ENCODE measurements at places on chromosomes 11 and 22.

DNA sequence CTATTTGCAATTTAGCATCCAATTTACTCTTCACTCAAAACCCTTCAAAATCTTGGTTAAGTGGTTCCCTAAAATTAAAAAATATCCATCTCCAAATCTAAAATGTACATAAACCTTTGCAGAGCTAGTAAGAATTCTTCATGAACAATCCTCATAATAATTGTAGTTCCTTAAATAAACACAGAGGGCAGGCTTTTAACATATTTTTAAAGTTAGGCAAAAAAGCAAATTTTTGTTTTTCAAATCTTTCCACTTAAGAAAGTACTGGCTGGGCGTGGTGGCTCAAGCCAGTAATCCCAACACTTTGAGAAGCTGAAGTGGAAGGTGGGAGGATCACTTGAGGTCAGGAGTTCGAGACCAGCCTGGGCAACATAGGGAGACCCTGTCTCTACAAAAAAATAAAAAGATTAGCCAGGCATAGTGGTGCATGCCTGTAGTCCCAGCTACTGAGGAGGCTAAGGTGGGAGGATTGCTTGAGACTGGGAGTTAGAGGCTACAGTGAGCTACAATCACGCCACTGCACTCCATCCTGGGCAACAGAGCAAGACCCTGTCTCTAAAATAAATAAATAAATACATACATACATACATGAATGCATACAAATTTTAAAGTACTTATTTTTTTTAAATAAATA, 25.1 kb upstream of the PLAAT3 start:
- DNase-seq = peak; percentile 7

- no peak for DNase-seq
Measured at GRCh38 chr11:96143041-96143521, 199.9 kb downstream of the MAML2 start.

GRCh38 chr11:35403765-35404387, 15.5 kb downstream of the SLC1A2 start:
- DNase-seq = no peak

DNA sequence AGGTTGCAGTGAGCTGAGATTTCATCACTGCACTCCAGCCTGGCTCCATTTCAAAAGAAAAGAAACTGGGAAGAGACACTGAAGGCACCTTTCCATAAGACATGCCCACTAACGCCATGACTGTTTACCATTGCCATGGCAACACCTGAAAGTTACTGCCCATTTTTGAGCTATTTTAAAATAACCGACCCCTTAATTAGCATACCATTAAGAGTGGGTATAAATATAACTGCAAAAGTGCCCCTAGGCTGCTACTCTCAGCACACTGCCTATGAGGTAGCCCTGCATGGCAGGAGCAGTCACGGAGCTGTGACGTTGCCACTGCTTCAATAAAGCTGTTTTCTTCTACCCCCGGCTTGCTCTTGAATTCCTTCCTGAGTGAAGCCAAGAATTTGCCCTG, 9.9 kb upstream of the RNASEH2C start:
- no peak for DNase-seq

DNA sequence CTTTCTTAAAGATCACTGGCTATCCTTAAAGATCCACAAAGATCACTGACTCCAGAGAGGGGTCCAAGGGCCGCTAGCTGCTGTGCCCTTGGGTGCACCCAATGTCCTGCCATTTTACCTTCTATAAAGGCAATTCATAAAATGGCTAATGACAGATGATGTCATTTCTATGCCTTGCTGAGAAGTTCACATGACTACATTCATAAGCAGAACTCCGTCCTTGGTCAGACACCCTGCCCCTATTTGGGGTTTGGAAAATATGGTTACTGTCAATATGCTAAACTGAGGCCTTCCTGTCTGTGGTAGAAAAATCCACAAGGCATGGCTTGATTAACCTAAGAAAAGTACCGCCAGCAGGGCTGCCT, 60.9 kb upstream of the BMAL1 start:
- DNase-seq = no peak

DNA sequence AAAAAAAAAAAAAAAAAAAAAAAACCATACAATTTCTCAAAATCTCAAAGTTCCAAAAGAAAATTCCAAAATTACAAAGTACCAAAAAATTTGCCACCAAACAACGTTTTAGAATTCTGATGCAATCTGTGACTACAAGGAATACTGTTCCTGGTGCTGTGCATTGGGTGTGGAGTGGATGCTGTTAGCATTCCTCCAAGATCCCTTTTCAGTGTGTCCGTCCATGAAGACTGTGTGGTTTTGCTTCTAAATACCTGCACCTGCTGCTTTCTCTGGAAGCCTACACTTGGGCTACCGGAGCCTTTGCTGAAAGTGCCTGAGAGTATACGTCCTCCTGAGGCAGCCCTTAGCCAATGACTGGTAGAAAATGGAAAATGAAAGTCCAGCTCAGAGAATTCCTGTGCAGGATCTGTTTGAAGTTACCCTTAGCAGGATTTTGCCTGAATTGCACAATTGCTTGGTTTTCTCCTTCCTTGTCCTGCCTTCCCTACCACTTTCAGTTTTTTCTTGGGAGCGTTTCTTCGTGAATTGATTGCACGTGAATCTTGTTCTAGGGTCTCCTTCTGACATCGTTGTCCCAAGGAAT, 140.8 kb downstream of the TRPC6 start:
- no peak for DNase-seq

- no peak for DNase-seq
Measured at GRCh38 chr11:123393312-123393927, 36.6 kb upstream of the GRAMD1B start.

GRCh38 chr22:24969560-24970301, 17.2 kb downstream of the KIAA1671 start:
- no peak for DNase-seq

- no peak for DNase-seq
Measured at GRCh38 chr22:25478528-25478927, 85.9 kb upstream of the GRK3 start.

- DNase-seq = no peak
Measured at GRCh38 chr22:40679964-40680818, 907 bp downstream of the MCHR1 start.

- DNase-seq = no peak
Measured at GRCh38 chr22:27947448-27947847, 28.4 kb upstream of the PITPNB start.

DNA sequence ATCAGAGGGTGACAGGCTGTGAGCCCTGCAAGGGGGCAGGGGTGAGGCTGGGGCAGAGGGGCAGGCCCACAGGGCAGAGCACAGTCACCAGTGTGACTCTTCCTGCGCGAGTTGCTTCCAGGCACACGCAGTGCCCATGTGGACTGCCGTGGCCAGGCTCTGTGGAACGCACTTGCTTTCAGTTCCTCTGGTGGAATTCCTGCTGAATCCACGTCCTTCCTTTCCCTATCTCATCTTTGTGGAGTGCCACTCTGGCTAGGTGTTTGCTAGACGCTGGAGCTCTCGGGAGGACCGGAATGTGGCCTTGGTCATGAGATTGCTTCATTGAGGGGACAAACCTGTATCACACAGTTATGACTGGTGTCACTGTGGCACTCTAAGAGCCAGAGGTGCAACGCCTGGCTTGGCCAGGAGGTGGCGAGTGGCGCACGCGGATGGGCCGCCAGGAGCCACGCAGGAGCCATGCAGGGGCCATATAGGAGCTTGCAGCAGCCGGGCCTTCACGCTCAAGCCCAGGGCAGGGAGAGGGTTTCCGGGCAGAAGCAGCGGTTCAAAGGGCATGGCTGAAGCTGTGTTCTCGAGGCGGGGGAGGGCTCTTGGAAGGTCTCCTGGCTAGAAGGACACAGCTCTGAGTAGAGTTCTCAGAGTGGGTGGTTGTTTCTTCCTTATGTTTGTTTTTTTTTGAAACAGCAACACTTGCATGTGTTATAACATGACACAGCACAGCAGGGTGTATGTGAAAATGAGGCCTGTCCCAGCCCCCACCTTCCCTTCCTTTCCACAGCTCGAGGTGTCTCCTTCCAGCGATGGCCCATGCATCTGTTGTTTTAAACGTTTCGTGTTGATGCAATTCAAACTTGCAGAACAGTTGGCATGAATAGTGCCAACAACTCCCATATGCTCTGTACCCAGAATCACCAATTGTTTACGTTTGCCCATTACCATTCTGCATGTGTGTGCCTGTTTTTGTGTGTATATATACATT, 36.2 kb downstream of the TBC1D22A start:
- peak; percentile 99 for DNase-seq

GRCh38 chr11:46639197-46639839, 22.0 kb downstream of the ATG13 start:
- DNase-seq = no peak

DNA sequence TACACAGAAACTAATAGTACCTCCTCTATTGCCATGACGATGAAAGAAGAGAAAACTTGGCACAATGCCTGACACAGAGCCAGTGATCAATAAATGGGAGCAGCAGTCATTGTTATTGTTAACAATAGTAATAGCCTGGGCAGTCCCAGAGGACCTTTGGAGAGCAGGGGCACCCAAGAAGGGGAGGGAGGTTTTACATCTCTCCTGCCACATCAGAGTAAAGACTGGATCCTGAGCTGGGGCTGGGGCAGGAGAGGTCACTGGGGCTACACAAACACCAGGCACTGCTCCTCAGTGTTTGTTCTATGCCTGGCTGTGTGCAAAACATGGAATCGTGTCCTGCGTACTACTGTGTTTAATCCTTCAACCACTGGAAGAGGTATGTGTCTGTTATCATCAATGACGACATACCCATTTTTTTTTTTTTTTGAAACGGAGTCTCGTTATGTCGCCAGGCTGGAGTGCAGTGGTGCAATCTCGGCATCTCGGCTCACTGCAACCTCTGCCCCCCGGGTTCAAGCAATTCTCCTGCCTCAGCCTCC, 25.0 kb upstream of the CREB3L1 start:
- DNase-seq = no peak

DNA sequence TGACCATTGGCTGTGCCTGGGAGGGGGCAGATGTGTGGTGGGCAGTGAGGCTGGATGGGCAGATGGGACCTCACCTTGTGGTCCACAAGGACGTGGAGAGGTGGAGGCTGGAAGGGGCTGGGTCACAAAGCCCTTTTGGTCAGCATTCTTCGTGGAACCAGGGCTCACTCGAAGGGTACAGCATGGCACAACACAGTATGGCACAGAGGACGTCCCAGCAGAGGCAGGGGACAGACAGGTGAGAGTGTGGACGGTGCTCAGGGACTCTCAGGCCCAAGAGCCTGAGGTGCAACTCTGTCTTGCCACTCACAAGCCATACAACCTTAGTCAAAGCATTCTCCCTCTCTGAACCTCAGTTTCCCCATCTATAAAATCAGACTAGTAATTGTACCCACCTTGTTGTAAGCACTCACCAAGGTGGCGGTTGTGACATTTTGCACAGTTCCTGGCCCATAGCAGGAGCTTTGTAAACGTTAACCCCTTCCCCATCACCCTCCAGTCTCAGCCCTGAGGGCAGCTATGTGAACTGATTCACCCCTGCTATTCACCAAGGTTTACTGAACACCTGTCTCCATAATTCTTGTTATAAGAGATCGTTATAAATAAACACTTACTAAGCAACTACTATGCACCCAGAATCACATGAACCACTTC, 11.6 kb upstream of the TSKU start:
- no peak for DNase-seq

- no peak for DNase-seq
Measured at GRCh38 chr11:85718991-85719807, 33.2 kb upstream of the CCDC89 start.

GRCh38 chr22:32487461-32487860, 12.8 kb downstream of the FBXO7 start:
- no peak for DNase-seq

GRCh38 chr11:14904745-14905103, 12.7 kb upstream of the CYP2R1 start:
- DNase-seq = no peak

DNA sequence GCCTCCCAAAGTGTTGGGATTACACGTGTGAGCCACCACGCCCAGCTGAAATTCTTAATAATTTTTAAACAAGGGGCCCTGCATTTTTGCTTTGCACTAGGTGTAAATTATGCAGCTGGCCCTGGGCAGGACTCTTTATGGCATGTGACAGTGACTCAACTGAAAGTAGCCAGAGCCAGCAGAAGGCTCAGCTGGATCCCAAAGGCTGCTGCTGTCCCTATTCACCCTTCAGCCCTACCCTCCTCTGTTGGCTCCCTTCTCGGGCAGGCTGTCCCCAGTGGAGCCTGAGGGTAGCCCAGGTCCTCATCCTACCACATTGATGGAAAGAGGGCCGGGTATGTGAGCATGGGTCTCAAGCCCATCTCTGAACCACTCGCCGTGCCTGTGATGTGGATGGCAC, 45.6 kb downstream of the CD82 start:
- no peak for DNase-seq

DNA sequence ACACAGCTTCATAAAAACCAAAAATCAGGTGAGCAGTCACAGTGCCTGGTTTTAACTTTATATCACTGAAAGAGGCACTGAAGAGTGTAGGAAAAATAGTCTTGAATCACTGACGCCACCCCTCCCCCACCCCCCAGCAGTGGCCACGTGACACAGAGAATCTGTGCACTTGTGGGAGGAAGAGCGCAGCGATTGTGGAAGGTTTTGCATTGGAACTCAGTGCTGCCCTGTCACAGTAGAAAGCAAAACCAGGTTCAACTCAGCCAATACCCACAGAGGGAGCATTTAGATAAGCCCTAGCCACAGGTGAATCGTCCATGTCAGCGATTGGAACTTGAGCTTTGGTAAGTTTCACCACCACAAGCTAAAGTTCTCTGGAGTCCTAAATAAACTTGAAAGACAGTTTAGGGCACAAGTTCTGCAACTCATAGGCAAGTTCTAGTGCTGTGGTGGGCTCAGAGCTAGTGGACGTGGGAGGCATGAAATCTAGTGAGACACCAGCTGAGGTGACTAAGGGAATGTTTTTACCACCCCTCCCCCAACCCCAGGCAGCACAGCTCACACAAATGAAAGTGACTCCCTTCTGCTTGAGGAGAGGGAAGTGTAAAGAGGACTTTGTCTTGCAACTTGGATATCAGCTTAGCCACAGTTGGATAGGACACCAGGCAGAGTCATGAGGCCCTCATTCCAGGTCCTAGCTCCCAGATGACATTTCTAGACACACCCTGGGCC, 13.3 kb downstream of the OR52B2 start:
- DNase-seq = no peak

- no peak for DNase-seq
Measured at GRCh38 chr11:14269692-14270573, 89.0 kb downstream of the RRAS2 start.

GRCh38 chr11:79564288-79564925, 123.6 kb upstream of the TENM4 start:
- no peak for DNase-seq

- DNase-seq = no peak
Measured at GRCh38 chr11:8019314-8020243, 32.4 kb downstream of the EIF3F start.
